Motor neuron (in vitro differentiated cells): ENCODE measurements at places on chromosomes 6 and 20. TPM values are rescaled to one million over a fixed set of nuclear protein-coding genes. Genes with fewer than 3 reads are reported as not detected.

Gene VSX1
- 0.36 and 1.2 TPM in 2 replicates for total RNA-seq

Gene XRN2
- total RNA-seq: 51.5 and 54.9 TPM in 2 replicates

DNA sequence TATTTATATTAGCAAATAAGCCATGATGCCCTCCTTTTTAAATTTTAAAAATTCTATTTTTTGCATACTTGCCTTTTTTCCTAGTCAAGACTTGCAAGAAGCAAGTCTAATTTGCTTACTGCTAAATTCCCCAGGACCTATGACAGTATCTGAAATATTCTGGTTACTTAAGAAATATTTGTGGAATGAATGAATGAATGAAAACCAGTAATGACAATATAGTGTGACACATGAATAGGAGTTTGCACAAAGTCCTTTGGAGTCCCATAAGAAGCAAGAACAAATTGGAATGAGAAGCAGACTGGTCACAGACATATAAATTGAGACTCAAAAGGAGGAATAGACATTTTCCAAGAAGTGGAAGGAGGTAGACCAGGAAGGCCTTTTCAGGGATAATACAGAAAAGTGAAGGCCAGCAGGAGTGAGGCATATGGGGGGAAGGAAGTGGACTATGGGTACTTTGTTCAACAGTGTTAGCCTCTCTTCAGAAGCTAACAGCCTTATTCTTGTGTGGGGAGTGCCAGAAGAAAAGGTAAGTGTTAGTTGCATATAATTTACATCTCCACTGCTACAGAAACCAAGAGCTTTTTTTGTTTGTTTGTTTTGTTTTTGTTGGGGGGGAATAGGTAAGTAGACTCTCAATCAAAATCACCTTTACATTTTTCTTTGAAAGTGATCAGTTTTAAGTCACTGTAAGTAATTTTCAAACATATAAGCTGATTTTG is 93.6 kb upstream of the FAM184A start:
- ATAC-seq: no peak

Gene BFSP1
- 2.5 and 2.9 TPM in 2 replicates for total RNA-seq

DNA sequence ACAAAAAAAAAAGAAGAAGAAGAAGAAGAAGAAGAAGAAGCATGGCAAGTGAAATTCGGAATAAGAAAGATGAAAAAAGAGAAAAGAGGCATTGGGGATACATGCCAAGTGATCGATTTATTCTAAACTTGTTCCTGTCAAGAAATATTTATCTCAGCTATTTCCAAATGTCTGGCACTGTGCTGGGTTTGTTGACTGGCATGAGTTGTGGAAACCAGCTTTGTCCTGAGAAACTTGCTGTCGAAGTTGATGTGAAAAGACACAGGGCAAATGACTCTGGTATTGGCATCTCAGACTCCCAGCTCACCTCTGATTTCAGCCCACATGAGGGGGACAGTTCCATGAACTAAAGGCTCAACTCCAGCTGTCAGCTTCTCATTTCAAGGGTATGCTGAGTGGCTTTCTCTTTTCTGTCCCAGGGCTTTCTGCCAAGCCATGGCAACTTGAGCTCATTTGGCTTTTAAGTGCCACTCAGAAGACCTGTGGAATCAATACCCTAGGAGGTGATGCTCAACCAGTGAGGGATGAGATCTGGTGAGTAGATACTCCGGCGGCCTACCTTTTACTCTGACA is 253.3 kb upstream of the JAG1 start:
- no peak for ATAC-seq

Gene HM13
- total RNA-seq: 58.5 and 68.1 TPM in 2 replicates

DNA sequence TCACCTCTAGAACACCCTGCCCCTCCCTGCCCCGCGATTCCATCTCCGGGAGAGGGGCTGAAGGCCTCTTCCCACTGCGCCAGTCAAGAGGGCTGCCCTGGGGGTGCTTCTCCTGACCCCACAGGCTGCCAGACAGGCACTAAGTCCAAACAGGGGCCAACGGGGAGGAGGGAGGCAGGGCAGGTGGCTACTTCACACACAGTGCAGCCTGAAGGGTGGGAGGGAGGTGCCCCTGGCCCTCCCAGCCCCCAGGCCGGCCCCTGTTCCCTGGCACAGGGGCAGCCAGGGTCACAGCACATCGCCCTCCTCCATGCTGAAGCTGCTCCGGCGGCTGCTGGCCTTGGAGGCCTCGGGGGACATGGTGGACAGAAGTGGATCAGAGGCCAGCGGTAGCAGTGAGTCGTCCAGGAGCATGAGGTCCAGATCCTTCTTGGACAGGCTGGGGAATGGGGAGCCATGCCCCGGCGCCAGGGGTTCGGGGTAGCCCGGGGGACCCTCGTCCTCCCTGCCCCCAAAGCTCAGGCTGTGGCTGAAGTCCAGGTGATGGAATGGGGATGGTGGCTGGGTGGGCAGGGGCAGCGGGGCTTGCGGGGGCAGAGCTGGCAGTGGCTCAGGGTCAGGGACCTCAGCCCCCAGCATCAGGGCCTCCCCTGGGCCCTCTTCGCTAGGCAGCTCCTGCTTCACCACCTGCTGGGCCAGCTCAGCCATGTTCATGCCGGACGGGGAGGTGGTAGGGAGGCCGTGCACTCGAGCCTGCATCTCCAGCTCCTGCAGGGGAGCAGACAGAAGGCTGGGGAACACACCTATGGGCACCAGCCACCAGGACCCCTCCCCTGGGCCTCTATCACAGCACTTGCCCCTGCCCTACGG is 46.3 kb downstream of the MDFI start:
- no peak for ATAC-seq

- no peak for ATAC-seq
Observed at GRCh38 chr20:35849706-35850105, 77.9 kb downstream of the PHF20 start.

- peak; percentile 13 for ATAC-seq
Observed at GRCh38 chr6:135182071-135183001, 1.2 kb downstream of the MYB start.

DNA sequence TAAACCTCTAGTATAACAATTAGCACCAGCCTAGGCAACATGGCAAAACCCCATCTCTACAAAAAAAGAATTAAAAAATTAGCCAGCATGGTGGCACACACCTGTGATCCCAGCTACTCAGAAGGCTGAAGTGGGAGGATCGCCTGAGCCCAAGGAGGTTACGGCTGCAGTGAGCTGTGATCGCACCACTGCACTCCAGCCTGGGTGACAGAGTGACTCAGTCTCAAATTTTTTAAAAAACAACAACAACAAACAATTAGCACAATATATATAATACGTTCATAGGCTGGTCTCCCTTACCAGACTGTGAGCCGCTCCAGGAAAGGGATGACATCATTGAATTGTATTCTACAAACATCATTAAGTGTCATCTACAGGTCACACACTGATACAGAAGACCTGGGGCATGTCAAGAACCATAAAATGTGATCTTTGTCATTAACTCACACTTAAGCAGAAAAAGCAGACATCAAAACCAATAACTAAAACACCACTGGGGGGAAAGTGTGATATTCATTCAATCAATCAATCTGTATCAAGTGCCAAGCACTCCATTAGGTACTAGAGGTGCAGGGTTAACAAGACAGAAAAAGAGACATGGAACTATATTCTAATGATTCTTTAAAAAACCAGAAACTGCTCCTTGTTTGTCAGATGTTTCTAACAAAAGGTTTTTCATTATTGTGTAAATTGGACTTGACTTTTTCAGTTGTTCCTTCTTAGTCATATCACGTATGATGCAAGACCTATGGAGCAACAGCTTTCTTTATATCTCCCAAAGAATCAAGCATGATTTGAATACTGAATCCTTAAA is 17.8 kb downstream of the MAP3K5 start:
- peak; percentile 69 for ATAC-seq

- no peak for ATAC-seq
Observed at GRCh38 chr6:12246900-12247299, 43.3 kb upstream of the EDN1 start.

DNA sequence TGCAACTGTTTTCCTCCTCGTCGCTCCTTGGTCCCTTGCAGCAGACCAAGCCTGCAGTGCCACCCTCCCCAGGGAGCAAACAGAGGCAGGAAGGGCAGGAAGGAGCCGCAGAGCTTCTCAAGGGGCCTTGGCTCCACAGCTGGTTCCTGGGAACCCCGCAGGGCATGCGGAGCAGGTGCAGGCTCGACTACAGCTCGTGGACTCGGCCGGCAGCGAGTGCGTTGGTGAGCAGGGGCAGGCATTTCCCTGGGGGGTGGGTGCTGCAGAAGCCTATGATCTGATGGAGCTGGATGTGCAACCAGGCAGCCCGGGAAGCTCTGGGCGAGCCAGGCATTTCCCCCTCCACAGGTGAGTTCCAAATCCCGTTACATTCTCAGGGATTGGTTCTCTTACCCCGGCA is 37.1 kb downstream of the FRMD1 start:
- no peak for ATAC-seq

DNA sequence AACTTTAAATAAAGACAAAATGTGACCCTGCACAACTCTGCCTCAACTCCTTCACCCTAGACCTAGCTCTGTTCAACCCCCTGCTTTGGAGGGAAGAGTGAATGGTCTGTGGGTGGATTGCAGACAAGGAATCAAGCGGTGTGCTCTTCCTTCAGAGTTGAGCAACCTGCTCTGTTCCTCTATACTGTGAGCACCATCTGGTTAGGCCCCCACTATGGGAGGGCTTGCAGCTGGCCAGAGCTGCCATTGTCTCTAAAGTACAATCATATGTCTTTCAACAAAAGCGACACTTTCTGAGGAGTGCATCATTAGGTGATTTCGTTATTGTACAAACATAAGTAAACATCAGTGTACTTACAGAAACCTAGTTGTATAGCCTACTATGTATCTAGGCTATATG is 406.1 kb upstream of the MARCKS start:
- no peak for ATAC-seq

Gene CFAP61
- total RNA-seq: 0.36 TPM in 1 of 2 replicates, not detected in the other

GRCh38 chr6:19714434-19715166 is 122.6 kb upstream of the ID4 start:
- peak; percentile 42 for ATAC-seq

Gene NINL
- 52.9 and 57.5 TPM in 2 replicates for total RNA-seq

DNA sequence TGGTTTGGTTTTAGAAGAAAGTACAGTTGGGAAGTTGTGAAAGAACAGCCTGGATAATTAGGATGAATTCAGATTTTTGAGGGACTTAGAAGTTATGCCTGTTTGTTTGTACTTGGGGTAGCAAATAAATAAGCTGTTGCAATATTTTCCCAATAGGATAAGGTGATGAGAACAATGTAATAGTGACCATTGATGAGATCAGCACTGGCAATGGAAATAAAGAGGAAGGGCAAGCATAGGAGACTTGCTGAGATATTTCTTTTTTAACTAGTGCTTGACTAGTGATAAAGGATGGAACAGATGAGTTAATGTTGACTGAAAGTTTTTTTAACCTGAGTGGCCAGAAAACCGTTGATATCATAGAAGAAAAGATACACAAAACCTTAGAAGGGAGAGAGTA is 498.8 kb downstream of the CDKAL1 start:
- ATAC-seq: no peak

Gene SAMD3
- 0.69 and 0.88 TPM in 2 replicates for total RNA-seq

GRCh38 chr20:4330011-4330410 is 314.7 kb upstream of the RNF24 start:
- no peak for ATAC-seq

DNA sequence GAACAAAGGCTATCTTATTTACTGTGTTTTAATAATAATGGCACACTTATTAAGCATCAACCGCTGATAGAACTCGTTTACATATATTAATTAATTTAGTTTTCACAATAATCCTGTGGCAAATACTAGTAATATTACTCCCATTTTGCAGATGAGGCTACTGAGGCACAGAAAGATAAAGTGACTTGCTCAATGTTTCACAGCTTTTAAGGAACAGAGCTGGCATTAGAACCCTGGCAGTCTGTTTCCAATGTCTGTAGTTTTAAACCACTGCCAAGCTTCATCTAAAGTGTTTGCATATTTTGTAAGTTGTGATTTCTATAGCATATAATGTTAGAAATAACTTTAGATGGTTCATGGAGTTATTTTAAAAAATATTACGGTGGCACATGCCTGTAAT is 38.4 kb upstream of the LRRC1 start:
- ATAC-seq: no peak

Gene TTLL9
- 2.3 TPM in 2 replicates for total RNA-seq

GRCh38 chr6:148342350-148343046 is at the start of gene SASH1:
Gene SASH1 (plus strand): TSS chr6:148342838. CDS start chr6:148343068, 230 bp downstream.
- ATAC-seq: peak; percentile 91

DNA sequence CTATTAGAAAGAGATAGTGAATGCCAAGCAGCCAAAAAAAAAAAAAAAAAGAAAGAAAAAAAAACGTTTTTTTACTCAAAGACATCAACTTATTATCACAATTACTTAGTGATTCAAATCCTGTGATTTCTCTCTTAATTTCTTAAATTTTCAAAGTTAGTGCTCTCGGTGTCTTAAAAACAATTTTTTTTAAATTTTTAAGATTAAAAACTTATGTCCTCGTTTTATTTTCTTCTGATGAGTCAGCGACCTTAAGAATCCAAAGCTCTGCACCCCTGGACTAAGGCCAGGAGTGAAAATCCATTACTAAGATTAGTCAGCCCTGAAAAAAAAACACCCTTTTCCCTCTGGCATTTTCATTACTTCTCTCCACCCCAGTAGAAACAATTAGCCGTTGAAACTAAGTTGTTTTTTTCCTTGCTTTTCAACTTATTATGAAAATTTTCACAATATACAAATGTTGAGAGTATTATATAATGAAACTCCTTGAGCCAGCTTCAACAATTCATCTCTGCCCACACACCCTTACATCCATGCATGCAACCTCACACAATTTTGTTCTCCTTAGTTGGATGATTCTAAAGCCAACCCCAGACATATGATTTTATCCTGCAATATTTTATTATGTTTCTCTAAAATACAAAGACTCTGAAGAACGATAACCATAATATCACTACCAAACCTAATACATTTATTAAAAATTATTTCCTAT is 85.6 kb upstream of the CARMIL1 start:
- ATAC-seq: peak; percentile 77

Gene ECT2L
- total RNA-seq: 0.41 and 0.52 TPM in 2 replicates

GRCh38 chr6:105153676-105154075 is 26.1 kb downstream of the POPDC3 start:
- no peak for ATAC-seq

- ATAC-seq: no peak
Observed at GRCh38 chr20:21518292-21518991, 4.6 kb upstream of the NKX2-2 start.

Gene MCM8
- 6.1 and 6.4 TPM in 2 replicates for total RNA-seq

DNA sequence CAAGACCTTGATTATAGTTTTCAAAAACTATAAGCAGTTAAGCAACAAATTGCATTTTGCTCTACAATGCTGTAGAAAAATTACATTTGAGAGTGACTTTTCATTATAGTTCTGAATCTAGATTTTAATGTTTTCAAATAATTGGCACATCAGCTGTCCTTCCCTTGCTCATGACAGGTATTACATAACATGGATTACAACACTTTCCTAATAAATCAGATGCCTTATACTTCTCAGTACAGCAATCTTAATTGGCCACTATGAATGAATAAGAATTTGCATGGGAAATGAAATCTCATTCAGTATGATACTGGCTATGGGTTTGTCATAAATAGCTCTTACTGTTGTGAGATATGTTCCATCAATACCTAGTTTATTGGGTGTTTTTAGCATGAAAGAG is 29.9 kb downstream of the HSF2 start:
- no peak for ATAC-seq

Gene LY6G6D
- not detected in 2 replicates for total RNA-seq

- no peak for ATAC-seq
Observed at GRCh38 chr6:150939399-150939798, 73.9 kb downstream of the MTHFD1L start.

Gene UST
- 22.9 and 26.4 TPM in 2 replicates for total RNA-seq

GRCh38 chr6:136750696-136751521 is 41.4 kb downstream of the MAP3K5 start:
- no peak for ATAC-seq
